ENCODE measurements at places on chromosomes 12 and 14.

DNA sequence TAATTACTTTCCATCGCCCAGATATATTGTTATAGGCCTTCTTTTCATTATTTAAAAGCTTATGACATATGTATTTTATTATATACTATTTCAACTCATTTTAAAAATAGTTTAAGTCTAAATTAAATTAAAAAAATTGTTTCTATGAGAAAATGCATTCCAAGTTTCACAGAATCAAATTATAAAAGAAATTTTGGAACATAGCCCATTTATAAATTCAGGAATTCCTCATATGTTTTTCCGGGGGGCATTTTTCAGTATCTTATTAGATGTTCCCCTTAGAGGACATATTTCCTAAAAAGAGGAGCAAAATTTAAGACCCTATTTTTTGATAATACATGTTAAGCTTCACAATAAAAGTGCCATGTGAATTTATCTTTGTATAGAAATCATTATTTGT, 119.9 kb upstream of the ATP2B1 start:
- no peak for DNase-seq

DNA sequence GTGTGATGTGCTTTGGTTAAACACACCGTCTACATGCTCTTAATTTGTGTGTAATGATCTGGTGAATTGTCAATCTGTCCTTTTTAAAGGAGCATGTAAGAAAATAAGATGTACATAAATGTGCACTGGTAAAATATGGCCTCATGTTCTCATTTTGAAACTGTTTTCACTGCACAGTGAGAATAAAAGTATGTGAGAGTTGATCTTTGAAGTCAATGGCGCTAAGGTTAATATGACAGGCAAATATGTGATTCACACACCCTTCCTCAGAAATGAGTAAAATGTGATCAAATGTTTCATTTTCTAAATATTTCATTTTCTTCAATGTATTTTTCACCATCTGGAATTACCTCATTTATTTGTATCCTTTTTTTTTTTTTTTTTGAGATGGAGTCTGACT, 8.3 kb upstream of the RNU6-7 start:
- DNase-seq: no peak

GRCh38 chr14:61103541-61104339, 122.7 kb downstream of the SLC38A6 start:
- DNase-seq: peak; percentile 92

DNA sequence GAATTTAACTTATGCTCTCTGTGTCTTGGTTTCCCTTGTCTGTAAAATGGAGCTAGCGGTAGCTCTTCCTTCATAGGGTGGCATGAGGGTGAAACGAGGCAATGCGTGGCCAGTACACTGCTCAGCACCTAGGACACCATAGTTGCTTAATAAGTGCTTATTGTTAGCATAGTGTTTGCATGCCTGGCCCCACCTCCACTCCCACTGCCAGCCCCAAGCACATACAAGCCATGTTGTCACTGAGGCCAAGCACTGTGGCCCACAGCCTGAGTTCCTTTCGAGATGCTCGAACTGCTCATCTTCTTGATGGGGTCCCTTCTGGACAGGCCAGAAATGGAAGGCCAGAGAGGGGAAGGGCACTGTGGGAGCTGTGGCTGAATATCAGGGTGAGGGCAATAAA, 839 bp downstream of the FICD start:
- DNase-seq: no peak

- no peak for DNase-seq
Observed at GRCh38 chr12:21599143-21599999, 5.3 kb downstream of the GYS2 start.

GRCh38 chr12:64450057-64450640, 1.8 kb upstream of the TBK1 start:
- DNase-seq: no peak

DNA sequence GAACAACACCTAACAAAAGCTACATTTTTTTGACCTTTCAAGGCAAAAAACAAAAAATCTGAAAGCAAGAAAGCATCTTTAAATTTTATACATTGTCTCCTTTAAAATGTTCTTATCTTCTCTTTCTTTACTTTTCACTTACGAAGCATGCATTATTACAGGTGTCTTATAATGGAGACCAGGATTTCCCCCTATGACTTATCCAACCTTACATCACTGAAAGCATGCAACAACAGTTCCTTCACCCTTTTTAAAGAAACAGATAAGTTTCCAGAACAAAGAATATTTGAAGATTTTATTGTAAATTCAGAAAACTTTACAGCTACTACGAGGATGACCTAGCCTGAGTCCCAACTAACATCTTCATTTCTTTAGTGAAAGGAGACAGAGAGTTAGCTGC, 277.2 kb downstream of the AKAP6 start:
- no peak for DNase-seq

- DNase-seq: no peak
Observed at GRCh38 chr14:80379035-80379434, 167.7 kb upstream of the DIO2 start.

DNA sequence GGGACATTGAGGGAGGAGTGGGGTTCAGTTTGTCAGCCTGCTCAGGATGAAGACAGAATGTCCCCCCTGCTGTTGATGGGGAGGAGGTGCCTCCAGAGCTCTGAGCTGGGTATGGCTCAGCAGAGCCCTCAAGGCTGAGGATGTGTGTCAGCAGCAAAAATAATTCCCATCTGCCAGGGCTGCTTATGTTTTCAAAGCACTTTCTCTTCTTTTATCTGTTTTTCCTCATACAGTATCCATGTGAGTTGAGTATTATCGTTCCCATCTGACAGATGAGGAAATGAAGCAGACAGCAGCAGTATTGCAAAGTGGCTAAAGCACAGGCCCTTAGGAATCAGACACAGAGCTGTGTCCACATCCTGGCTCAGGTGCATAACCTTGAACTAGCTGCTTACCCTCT, 94.1 kb downstream of the SLC8A3 start:
- no peak for DNase-seq

GRCh38 chr14:28382444-28383190, 384.0 kb upstream of the FOXG1 start:
- peak; percentile 55 for DNase-seq

DNA sequence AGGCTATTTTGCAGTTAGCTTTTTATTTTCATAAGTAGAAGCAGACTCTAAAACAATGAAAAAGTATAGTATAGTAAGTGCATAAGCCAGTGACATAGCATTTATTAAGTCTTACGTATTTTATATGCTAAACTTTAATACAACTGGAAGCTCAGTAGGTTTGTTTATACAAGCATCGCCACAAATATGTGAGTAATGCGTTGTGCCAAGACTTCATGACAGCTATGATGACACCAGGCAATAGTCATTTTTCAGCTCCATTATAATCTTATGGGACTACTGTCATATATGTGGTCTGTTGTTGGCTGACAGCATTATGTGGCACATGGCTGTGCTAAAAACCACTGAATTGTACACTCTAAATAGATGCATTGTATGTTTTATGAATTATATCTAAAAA, 40.3 kb downstream of the SLC38A2 start:
- no peak for DNase-seq

GRCh38 chr12:143964-144649, 69.8 kb downstream of the SLC6A12 start:
- DNase-seq: no peak

DNA sequence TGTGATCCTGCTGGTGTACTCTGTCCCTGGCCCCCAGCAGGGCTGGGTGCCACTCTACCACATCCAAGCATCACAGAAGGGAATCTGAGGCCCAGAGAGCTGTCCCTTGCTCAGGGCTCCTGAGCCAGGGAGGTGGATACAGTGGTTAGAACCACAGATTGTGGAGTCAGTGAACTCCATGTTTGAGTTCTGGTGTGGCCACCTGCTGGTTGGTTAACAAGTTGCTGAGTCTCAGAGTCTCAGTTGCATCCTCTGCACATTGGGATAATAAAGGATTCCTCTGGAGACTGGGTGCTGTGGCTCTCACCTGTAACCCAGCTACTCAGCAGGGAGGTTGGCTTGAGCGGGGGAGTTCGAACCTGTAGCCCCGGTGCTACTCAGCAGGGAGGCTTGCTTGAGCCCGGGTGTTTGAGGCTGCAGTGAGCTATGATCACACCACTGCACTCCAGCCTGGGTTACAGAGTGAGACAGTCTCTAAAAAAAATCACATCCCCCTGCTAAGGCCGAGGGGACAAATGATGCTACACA, 39.4 kb downstream of the MVK start:
- no peak for DNase-seq

- DNase-seq: no peak
Observed at GRCh38 chr14:90569606-90570387, 173.0 kb downstream of the CALM1 start.

- no peak for DNase-seq
Observed at GRCh38 chr12:117134059-117134458, 34.8 kb upstream of the TESC start.

DNA sequence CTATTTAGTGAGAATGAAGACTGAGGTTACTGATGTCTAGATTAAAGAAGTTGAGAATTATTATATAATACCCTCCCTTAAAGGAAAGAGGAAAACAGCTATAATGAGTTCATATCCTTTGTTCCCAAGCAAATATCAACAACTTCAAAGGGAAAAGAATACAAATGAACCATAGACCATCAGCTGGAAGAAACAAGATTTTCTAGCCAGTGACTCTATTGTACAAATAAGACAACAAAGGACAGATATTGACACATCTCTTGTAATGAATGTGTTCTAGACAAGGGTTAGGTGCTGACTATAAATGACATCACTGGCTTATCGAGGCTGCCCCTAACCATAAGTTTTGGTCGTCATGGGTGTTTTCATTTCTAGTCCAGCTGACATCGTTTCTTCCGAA, 48.2 kb downstream of the SLC38A4 start:
- DNase-seq: no peak

- DNase-seq: no peak
Observed at GRCh38 chr14:56905282-56905681, 95.0 kb upstream of the OTX2 start.

DNA sequence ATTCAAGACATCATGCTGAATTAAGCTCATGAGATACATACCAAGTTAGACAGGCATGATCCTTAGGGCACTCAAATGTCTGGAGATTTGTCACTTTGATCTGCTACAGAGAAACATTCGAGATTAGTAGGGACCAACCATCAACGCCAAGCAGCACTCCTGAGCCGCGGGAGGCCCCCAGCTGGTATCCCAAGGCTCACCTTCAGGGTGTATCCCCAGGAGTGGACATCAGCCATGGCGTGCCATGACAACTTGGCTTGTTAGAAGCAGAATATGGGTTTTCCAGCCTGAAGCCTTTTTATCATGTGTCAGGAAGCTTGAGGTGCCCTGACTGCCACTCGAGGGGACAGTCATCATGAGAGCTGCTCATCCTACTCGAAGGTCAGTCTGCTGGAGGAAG, 39.1 kb upstream of the GPHB5 start:
- no peak for DNase-seq

DNA sequence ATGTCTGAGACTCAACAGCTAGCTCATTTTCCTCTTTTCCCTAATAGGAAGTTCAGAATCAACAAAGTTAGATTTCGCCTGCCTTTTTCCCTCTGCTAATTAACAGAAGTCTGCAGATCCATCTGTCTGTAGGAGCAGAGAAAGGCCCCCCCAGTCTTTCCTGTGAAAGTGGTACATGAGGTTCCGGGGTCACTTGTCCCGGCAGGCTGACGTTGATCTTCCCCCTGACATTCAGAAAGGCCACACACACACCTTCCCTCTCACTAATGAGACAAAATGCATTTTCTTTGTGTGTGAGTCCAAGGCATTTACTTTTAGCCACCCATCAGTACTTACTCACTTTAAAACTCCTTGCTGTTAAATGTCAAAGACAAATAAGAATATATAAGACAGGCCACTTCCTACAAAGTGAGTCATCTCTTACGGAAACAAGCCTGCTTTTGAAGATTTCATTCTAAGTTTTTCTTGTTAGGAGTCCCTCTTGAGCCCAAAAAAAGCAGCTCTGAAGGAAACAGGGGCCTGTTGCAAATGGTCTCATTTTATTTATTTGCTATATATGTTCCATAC, 138.7 kb downstream of the TTC7B start:
- peak; percentile 9 for DNase-seq

- no peak for DNase-seq
Observed at GRCh38 chr14:81440041-81440440, 39.9 kb upstream of the STON2 start.

DNA sequence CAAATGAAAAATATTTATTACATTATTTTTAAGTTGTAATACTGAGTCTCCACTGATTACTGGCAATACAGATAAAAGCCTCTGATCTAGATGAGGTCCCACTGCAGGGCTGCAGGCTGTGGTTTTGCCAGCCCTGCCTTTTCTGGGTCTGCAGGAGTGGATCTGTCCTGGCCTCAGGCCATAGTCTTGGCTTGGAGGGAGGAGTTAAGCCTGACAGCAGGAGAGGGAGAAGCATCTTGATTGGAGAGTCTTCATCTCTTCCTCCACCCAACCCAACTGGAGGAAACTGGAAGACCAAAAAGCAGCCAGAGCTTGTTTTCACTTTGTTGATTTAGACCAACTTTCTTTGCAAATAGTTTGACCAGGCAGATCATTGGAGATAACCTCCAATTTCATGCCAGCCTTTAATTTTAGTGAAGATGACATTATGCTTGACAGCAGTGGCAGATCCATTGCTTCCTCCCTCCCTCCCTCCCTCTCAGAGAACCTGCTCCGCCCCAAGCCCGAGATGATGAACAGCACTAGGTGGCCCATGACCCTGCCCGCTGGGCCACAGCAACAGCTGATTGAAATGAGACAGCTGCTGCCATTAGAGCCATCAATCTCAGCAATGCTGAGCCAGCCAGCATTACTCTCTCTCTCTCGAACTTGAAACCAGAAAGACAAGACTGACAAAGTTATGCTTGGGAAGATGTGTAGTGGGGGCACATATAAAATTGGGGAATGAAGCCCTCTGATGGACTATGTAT, 222.4 kb downstream of the GLT1D1 start:
- no peak for DNase-seq

- DNase-seq: no peak
Observed at GRCh38 chr12:53709671-53710070, 17.6 kb downstream of the CALCOCO1 start.

GRCh38 chr14:80316441-80316840, 105.1 kb upstream of the DIO2 start:
- DNase-seq: no peak

DNA sequence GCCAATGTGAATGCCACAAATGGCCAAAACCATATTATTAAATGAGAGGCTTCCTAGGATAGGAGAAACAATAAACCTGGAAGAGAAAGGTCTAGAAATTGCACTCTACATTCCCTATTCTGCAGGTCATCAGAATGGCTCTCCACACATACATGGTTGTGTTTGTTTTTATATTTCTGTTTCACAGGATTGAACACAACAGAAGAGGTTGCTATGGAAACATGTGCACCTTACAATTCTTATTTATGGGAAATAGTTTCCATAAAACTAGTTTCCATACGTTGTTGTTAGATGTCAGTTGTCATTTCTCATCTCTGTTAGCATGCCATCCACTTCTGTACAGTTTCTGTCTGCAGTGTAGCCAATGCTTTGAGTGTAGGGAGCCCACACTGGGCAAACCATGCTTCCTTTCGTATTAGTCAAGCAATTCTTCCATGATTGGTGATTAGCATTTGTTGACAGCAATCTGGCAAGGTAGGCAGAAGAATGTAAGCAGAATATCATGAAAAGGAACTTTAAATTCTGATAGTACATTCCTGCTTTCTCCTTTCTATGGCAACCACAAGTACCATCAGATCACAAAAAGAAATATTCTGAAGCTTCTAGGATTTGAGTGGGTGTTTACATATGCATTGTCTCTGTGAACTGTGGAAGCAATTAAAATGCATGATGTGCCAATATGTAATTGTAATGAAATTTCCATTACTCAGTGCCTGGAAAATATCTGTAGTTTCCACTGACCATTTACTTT, 141.6 kb upstream of the AVPR1A start:
- no peak for DNase-seq
